Heart right ventricle (tissue), 16 donors: ENCODE measurements at places on chromosomes 1 and 21. TPM values are rescaled to one million over a fixed set of nuclear protein-coding genes. Genes with fewer than 3 reads are reported as not detected.

The SYT11 gene
- 9.2 TPM for total RNA-seq

The DRAXIN gene
- total RNA-seq: 0.06 TPM

The CELA2B gene
- total RNA-seq: not detected

The TRIM45 gene
- 14.1 TPM for total RNA-seq

The AADACL4 gene
- total RNA-seq: not detected

The RGS8 gene
- total RNA-seq: not detected

The MTMR11 gene
- 2.7 TPM for total RNA-seq

The SLC35A3 gene
- total RNA-seq: 8.0 TPM

The HIVEP3 gene
- total RNA-seq: 7.5 TPM

The LY9 gene
- 1.4 TPM for total RNA-seq

The KPRP gene
- not detected for total RNA-seq

The REN gene
- not detected for total RNA-seq

The GATAD2B gene
- 47.2 TPM for total RNA-seq

The PEAR1 gene
- 5.6 TPM for total RNA-seq

The INKA2 gene
- total RNA-seq: 11.5 TPM

The FCRL2 gene
- not detected for total RNA-seq

The ALX3 gene
- total RNA-seq: not detected

The MIXL1 gene
- 0.32 TPM for total RNA-seq

The OR10Z1 gene
- not detected for total RNA-seq

The IFT25 gene
- total RNA-seq: 9.3 TPM

The PGLYRP4 gene
- total RNA-seq: not detected

The SHE gene
- 19.6 TPM for total RNA-seq

The KLHDC8A gene
- not detected for total RNA-seq

The LIPI gene
- not detected for total RNA-seq

The SPRR3 gene
- not detected for total RNA-seq

The RUNX3 gene
- 0.36 TPM for total RNA-seq

The FMOD gene
- total RNA-seq: 8.3 TPM

The TMEM61 gene
- total RNA-seq: not detected

The MNDA gene
- total RNA-seq: 1.9 TPM

The SPRR1B gene
- total RNA-seq: not detected

The CFHR1 gene
- not detected for total RNA-seq

The ADORA1 gene
- 8.2 TPM for total RNA-seq

The SH2D2A gene
- 0.59 TPM for total RNA-seq

The LCE6A gene
- not detected for total RNA-seq

The TMEM50A gene
- 89.9 TPM for total RNA-seq

The TNFRSF1B gene
- 8.4 TPM for total RNA-seq

The KIF26B gene
- 4.0 TPM for total RNA-seq

The EPHB2 gene
- total RNA-seq: 5.0 TPM

The ASCL5 gene
- total RNA-seq: not detected

The GJB4 gene
- total RNA-seq: not detected

The SLC25A34 gene
- total RNA-seq: 44.9 TPM

The NUP210L gene
- total RNA-seq: not detected

The IL24 gene
- not detected for total RNA-seq

The SH2D5 gene
- total RNA-seq: not detected

The NUDT4B gene
- total RNA-seq: 0.52 TPM

The WNT3A gene
- not detected for total RNA-seq

The S100A11 gene
- 58.4 TPM for total RNA-seq

The ADAMTS1 gene
- total RNA-seq: 43.7 TPM

The TPR gene
- 70.2 TPM for total RNA-seq

The FNDC5 gene
- 75.1 TPM for total RNA-seq

The DENND2C gene
- 3.1 TPM for total RNA-seq

The IQCC gene
- 0.34 TPM for total RNA-seq
